ENCODE measurements at places on chromosomes 3 and 15.

DNA sequence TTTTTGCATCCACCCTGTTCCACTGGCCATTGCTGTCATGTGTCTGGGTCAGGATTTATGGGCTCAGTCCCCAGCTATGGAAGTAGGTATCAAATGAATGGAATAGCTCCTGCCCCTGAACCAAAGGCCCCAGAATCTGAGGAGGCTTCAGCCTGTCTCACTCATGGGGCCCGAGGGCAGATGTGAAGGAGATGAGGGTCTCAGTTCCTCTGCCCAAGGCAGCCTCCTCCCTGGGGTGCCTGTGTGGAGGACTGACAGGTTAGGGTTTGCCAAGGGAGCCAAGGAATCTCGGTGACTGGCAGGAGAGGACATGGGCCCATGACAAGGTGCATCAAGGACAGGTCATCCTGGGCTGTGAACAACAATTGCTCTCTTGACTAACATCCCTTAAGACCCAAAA, 70.4 kb downstream of the CPN2 start:
- no peak for DNase-seq

- DNase-seq, result no peak
Measured at GRCh38 chr3:72536206-72536877, 311.9 kb downstream of the SHQ1 start.

GRCh38 chr3:140007081-140007480, 72.1 kb downstream of the CLSTN2 start:
- DNase-seq, result no peak

DNA sequence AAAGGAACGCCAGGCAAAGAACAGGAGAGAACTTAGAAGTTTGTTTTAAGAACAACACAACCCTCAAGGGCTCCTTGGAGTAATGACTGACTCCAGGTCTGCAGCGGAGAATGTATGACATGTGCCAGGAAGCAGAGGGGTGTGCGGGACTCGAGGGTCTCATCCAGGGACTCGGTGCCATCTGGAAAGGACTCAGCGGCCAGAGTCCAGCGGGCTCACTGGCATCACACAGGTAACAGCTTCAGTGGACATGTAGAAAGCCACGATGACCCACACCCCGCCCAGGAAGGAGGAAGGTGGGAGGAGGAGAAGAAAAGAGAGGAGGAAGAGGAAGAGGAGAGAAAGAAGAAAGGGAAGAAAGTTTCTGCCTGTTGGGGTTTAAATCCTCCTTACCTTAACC, 21.4 kb downstream of the GP9 start:
- no peak for DNase-seq

GRCh38 chr3:11953778-11954177, 50.4 kb upstream of the SYN2 start:
- no peak for DNase-seq

DNA sequence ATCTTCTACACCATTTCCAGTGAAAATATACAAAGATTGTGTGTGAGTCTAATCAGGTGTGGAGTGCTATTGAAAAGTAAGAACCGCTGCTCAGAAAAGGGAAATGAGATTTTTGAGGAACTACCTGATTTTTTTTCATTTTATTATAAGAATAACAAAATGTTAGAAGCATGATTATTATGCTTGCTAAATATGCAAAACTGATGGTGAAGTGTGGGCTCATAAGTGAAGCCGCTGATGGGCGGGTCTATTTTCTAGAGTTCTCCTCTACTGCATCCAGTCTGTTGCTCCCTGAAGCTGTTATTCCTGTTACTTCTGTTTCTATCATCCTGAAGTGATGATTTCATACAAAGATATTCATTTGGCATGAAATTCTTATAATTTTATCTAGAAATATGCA, 612.0 kb downstream of the CADM2 start:
- DNase-seq, result no peak

GRCh38 chr15:33116198-33116597, 78.3 kb downstream of the FMN1 start:
- no peak for DNase-seq

DNA sequence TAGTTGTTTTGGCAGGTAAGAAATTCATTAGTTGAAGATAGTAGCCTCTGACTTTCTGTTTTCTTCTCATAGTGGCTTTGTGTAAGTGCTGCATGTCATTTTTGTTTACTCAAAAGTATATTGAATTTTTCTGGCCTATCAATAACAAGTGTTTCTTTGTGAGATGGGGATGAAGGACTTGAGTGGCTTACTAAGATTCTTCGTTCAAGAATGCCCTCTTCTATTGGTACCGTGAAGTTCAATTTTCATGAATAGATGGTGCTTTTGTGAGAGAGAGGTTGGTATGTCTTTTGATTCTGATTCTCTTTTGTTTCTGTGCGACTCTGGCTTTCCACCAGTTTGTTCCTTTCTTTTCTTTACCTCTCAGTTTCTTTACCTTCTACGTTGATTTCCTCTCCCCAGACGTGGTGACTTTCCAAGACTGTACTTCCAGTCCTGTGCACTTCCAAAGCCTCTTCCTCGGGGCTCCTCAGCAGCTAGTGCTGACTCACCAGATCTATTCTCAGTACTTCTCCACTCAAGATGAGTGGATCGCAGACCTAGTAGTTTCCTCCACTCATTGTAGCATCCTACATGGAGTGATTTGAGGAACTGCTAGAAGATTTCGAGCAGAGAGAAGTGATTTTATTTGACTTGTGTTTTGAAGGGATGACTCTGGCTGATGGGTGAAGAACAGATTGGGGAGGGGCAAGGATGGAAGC, 82.0 kb upstream of the EPHB3 start:
- DNase-seq, result no peak

Measured in nephron progenitor cell (in vitro differentiated cells).